Anterior cingulate cortex (tissue), 58 donors: ENCODE measurements at places on chromosomes 6 and 20.

GRCh38 chr20:57006411-57007170 is 259.9 kb downstream of the BMP7 start:
- DNase-seq, result no peak

- no peak for DNase-seq
Observed at GRCh38 chr6:154466139-154466538, 44.3 kb downstream of the CNKSR3 start.

GRCh38 chr20:4925842-4926530 is 75.3 kb downstream of the SLC23A2 start:
- DNase-seq, result peak; percentile 16

DNA sequence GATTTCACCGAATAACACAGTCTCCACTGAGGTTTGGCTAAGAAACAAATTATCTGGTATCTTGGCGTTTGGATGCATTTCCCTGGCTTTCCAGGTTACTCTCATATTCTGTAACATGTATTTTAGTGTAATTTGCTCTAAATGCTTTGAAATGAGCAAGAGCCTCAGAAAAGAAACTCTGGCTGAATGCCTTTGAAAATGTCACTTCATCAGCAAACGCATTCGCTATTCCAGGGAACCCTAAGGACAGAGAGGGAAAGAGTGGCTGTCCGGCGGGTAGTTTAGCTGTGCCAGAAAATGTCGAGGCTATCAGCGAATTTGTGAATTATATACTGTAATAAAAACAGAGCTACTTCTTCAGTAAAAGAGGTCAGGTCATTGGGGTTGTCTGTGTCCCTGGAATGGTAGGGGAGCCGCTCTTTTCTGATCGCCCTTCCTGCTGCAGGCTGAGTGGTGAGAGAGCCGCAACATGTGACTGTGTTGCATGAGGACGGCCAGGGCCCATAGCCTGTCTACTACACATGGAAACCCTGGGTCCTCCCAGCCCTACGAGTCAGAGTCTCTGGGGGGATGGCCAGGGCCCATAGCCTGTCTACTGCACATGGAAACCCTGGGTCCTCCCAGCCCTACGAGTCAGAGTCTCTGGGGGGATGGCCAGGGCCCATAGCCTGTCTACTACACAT is 57.3 kb downstream of the SMOC2 start:
- DNase-seq, result no peak

DNA sequence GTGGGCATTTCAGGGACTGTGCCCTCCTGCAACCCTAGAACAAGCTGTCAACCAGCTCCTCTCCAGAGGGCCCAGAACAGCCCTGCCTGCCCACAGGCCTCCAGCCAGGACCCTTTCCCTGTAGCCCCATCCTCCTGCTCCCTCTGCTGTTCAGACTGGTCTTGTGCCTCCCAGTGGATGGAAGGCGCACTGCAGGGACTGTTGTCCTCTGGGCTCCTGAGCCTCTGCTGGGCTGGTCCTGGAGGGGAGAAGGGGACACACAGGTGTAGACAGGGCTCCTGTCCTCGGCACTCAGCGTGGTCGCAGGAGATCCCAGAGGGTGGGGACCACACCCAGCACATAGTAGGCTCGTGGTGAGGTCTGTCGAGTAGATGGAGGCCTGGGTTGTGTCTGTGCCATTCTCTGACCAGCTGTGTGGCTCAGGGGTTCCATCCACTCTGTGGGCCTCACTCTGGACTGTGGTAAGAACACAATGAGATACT is 11.5 kb downstream of the ITPR3 start:
- no peak for DNase-seq

GRCh38 chr6:30511169-30511546 is 21.8 kb downstream of the HLA-E start:
- no peak for DNase-seq

DNA sequence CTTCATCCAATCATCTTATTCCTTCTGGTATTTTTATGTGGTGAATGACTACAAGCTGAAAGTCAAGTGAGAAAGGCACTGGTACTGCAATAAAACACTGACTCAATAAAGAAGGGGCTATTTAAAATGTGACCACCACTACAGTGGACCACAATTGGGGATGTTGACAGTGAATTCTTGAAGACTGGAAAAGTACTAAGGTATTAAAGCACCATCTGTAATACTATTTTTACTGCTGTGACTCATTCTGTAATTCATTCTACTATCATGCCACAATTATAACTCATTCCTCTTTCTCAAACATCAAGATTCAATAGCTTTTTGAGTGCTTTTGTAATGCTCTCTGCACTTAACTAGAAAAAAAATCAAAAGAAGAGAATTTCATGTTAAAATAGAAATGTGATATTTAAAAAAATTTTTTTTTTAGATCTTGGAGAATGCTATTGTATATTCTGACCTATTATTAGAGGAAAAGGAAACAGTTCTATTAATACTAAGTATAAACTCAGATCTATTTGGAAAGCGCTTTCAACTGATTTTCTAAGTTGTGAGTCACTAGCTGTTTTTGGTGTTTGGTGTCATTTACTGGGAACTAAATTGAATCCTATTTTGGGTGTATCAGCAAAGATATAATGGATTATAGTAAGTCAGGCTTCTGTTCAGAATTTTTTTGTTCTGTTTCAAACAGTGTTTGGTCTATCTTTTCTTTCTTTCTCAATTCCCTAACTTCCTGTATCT is 104.7 kb upstream of the TMEM170B start:
- no peak for DNase-seq

DNA sequence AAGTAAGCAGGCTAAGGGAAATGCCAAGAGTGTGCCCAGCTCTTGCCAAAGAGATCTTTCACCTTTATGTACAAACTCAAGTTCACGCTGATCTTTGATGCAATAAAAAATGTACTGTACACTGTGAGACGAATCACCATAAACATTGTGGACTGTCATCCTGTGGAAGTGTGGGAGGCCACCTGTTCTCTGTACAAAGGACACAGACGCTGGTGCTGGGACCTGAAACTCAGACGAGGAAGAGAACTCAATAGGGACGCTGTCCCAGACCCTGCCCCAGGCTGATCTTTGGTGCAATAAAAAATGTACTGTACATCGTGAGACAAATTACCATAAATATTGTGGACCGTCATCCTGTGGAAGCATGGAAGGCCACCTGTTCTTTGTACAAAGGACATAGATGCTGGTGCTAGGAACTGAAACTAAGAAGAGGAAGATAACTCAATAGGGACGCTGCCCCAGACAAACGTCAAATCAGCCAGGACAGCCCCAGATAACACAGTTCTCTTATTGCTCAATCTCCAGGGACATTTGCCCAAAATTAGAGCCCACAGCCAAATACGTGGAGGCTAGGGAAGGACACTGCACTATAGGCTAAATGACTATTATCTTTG is 312.7 kb upstream of the SGK1 start:
- no peak for DNase-seq

DNA sequence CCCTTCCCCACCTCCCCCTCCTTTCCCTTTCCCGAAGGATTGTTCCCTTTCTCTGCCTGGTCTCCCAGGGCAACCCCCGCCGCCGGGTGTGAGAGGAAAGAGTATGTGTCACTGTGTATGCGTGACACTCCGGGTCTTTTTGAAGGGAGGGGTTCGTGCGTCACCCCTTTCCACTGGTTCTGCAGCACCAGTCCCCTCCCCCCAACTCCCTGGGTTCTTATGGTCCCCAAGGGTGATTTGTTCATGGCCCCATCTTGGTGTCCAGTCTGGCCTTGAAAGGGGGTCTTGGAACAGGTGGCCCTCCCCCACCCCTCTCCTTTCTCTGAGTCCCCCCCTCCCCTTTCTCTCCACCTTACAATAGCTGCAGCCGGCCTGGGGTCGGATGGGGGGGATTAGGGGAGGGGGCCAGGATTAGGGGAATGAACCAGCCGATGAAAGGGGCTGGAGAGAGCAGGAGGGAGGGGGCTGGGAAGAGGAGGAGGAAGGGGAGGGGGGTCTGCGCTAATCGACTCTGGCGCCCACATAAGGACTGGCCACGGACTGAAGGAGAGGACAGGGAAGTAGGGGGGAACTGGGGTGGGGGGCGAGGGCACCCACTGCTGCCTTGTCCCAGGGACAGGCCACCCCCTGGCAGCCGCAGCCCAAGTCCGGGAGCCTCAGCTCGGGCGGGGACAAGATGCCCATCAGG is 1.3 kb upstream of the RING1 start:
- no peak for DNase-seq

DNA sequence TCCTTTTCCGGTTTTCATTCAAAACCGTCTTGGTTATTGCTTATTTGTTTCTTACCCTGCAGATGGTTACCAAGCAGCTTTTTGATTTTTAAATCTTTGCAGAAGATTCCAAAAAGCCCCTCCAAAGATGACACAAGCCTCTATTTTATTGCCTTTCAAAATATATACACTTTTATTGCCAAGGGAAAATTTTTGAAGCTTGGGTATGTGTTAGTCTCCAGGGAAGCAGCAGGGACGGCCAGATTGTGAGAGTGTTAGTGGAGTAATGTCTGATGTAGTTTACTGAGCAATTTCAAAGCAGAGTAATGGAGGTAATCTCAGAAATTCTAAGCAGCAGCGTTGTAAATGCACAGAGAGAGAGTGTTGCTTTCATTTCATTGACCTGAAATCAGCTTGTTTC is 193.8 kb downstream of the FARS2 start:
- no peak for DNase-seq

DNA sequence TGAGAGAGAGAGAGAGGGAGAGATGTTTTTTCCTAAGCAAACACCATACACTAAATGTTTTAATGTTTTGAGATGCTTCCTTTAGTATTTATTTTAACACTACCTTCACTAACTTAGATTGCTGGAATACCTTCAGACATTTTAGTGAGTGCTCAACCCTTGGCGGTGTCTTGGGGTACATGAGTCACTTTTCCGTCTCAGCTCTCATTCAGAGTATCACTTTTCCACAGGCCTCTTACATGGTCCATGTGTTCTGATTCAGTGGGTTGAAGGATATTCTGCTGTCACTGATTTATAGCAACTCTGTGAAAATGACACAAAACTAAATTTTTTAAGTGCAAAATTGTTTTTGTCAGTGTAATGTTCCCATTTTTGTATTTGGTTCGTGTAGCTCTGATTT is 217.9 kb downstream of the CLVS2 start:
- DNase-seq, result no peak
